PC-9 (cell line): ENCODE measurements at places on chromosomes 2 and 18. TPM values are rescaled to one million over a fixed set of nuclear protein-coding genes. Genes with fewer than 3 reads are reported as not detected.

DNA sequence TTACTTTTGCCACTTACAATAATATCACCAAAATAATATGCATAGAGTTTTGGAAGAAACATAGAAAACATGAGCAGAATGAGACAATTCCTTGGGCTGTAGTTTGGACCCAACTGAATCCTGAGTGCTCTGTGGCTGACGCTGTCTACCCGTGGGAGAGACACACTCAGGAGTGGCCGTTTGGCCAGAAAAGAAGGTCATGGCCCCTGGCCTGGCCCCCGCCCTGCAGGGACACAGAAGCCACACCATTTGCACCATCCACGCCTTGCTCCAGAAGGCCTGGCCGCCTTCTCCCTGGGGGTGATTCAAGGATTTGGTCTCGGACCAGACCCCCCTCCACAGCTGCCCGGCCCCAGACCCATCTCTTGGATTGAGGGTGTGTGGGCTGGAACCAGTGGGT, 6.4 kb upstream of the D2HGDH start:
- no peak for DNase-seq

DNA sequence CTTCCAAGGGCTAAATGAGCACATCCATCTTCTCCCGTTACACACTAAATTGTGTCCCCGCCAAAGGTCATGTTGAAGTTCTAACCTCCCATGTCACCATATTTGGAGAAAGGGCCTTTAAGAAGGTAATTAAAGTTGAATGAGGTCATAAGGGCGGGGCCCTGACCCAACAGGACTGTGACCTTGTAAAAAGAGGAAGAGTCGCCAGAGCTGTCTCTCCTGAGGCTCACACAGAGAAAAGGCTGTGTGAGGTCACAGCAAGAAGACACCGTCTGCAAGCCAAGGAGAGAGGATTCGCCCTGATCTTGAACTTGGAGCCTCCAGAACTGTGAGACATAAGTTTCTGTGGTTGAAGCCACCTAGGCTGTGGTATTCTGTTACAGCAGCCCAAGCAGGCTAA, 24.1 kb downstream of the TRABD2A start:
- DNase-seq = no peak

TMEM182 gene
- 12.9 and 13.7 TPM in 2 replicates for total RNA-seq

GRCh38 chr18:3162181-3162580, 57.6 kb downstream of the MYOM1 start:
- no peak for DNase-seq

DNA sequence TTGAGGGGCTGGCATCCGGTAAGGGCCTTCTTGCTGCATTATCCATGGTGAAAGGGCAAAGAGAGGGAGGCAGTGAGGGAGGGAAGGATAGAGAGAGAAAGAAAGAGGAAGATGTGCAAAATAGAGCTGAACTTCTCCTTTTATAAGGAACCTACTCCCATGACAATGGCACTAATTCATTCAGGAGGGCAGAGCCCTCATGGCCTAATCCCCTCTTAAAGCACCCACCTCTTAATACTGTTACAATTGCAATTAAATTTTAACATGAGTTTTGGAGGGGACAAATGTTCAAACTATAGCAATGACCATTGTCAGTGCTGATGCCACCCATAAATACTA, 60.2 kb downstream of the CXCR4 start:
- DNase-seq = no peak

DNA sequence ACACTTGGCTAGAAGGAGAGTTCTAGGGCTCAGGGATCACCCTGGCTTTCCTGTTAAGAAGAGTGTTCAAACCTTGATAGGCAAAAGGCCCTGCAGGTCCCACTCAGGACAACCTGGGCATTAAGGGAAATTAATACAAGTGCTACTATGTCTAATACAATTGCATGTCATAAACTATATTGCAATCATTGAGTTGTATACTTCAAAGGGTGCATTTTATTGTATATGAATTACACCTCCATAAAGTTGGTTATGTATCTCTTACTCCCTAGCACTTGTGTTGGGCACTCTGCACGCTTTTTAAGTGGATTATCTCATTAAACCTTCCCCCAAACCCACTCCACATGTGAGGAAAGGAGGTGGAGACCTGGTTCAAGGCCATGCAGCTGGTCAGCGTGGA, 172.1 kb upstream of the GLI2 start:
- DNase-seq = no peak

GRCh38 chr2:28365158-28365557, 27.5 kb upstream of the FOSL2 start:
- no peak for DNase-seq

- no peak for DNase-seq
These were observed 3.2 kb downstream of the WDR33 start for GRCh38 chr2:127807678-127808353.

DNA sequence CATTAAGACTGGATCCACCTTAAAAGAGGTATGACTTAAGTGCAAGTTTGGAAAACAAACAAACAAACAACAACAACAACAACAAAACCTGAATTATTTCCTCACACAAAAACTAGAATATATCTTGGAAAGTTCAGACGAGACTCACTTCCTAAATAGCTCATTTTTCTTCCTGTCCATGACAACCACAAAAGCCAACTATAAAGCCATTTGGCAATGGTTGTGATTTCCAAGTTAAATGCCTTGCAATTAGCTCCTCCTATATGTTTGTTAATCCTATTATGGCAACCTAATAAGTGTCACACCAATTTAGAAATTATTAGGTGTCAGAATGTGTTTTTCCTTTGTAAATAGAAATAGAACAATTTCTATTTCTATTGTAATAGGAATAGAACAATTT, 91.6 kb upstream of the ARL5A start:
- no peak for DNase-seq

DNA sequence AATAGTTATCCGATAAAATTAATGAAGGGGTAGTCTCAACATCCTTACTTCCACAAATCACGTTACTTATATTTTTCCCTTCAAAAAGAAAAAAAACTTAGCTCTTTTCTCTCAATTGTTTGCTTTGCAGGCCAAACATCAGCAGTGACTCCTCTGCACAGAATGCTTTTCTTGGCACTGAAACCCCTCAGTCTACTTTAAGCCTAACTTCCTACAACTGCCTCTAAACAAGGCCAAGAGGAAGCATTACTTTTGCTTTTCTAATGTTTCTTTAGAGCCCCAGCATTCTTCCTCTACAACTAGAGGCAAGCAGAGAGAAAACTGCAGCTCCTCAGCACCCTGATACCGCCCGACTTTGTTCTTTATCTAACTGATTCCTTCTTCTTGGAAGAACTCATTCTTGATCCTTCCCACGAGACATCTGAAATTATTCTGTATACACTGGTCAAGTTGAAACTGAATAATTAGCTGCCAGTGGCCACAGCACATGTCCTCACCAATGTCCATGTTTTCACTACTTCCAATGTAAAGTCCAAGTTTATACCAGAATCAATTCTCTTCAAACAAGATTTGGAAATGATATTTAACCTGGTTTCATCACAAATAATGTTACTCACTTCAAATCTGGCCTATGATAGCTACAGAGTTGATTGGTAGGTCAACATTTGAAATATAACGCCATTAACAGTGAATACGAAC, 55.3 kb downstream of the DTNB start:
- peak; percentile 9 for DNase-seq

TDRD15 gene
- total RNA-seq = 1.9 and 2.9 TPM in 2 replicates

GRCh38 chr18:54946149-54946581, 13.1 kb downstream of the CCDC68 start:
- peak; percentile 17 for DNase-seq

- DNase-seq = no peak
These were observed 10.6 kb downstream of the PLEKHB2 start for GRCh38 chr2:131115752-131116151.

- DNase-seq = no peak
These were observed 84.3 kb upstream of the LTBP1 start for GRCh38 chr2:32862269-32863055.
